ENCODE measurements at places on chromosomes 4 and X.

DNA sequence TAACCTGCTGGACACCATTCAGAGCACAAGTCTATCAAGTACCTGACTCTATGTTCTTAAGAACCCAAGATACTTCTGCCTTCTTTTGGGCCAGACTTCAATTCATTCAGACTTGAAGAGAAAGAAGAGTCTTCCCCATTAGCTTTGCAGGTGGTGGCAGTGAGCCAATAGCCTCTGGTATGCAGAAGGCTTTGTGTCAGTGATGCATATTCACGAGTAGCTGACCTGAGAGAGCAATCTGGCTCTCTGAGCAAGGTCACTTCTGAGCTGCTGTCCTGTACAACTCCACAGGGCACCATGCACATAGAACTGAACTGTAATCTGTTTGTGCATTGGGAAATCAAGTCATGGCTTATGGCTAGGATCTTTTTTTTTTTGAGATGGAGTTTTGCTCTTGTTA lies 39.9 kb upstream of the SPINK2 start:
- no peak for DNase-seq

DNA sequence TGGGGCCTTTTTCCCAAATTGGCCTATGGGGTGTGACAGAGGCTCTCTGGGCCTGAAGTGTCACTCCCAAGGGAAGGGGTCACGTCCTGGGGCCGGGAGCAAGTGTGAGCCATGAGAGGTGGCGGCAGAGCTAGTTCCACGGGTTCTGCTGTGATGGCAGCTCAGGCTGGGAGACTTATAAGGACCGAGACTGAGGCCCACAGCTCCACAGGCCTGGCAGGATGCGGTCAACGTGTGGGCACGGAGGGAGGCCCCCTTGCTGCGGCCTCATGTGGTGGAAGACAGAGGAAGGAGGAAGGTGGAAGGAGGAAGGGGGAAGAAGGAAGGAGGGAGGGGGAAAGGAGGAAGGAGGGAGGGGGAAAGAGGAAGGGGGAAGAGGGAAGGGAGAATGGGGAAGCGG lies 7.2 kb upstream of the CPLX1 start:
- no peak for DNase-seq

DNA sequence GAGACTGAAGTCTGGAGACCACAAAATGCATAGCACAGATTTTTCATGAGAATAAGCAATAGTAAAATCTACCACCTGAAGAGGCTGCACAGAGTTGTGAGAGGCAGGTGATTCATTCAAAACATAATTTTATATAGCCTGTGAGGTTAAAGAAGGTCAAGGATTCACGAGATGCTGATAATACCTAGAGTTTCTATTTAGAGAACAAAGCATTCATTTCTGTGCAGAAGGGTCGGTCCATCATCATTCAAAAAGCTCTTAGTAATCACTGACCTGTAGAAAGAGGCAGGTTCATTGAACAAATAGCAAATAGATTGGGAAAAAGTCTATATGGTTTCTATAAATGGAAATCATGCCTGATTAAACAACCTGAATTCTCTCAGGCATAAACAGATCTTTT lies 26.6 kb downstream of the GABRB1 start:
- no peak for DNase-seq

DNA sequence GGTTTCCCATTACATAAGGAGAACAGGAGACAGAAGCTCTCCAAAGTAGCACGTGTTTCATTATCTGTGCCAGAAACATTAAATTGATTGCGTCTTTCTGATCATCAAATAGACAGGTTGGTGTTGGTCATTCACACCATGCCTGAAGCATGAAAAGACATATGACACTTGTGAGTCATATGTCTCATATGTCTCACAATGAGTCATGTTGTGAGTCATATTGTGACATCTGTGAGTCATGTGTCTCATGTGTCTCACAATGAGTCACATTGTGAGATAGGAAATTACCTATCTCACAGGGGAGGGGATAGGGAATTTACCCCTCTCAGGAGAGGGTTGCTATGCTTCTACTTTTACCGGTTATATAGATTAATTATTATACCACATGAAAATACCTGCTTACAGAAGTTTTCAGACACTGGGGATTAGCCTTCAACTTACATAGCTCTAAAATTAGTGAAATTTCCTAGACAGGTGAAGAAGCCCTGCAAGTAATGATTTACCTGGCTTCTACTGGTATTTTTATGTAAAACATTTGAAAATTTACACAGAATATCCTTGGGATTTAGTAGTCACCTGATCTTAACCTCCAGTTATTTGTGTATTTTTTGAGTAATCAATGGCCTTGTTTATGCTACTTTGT lies 80.8 kb downstream of the NPFFR2 start:
- no peak for DNase-seq

GRCh38 chr4:117661091-117662072 lies 372.9 kb upstream of the NDST3 start:
- DNase-seq: no peak

DNA sequence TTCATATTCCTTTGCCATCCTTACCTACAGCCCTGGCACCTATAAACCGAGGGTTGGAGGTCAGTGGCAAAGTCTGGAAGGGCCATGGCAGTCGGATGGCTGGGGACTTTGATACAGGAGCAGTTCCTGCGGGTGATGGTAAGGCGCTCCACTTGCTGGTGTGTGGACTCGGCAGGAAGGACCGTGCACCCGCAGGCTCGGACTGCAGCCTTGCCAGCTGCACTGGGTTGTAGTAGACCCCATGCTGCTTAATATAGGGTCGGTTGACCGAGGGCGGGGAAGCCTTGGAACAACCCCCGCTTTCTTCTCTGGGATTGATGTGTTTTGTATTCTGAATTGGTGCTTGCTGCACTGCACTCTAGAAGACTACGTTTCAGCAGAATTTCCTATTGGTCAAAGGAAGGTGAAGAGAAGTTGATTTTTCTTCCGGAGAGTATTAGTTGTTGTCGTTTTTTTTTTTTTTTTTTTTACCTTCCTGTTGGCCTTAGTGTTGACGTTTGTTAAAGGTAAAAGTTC lies 638 bp downstream of the BLTP1 start:
- DNase-seq: peak; percentile 11

Data from stimulated activated CD8-positive, alpha-beta memory T cell treated with anti-CD3 and anti-CD28 coated beads, Interleukin-4, amount 100 ng/mL, for 1 hour (primary cell).